ENCODE measurements at places on chromosomes 4 and X. TPM values are rescaled to one million over a fixed set of nuclear protein-coding genes. Genes with fewer than 3 reads are reported as not detected.

DNA sequence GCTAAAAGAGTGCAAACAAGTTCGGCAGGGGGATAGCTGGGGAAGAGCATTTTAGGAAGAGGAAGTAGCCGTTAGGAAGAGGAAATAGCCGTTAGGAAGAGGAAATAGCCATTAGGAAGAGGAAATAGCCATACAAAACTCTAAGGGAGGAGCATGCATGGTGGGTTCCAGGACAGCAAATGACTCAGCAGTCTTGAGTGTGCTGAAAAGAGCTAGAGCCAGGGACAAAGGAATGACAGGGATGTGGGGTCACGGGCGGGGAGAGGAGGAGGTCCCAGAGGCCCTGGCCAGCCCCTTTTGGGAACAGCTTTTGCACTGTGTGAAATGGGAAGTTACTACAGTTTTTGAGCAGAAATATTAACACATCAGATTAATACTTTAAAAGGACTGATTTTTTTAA, 882.6 kb downstream of the TRIML1 start:
- DNase-seq, result no peak

The GRPR gene
- not detected for total RNA-seq

- no peak for DNase-seq
These were observed 47.9 kb downstream of the COX18 start for GRCh38 chr4:73021634-73022033.

The COL4A5 gene
- 56.9 TPM for total RNA-seq

DNA sequence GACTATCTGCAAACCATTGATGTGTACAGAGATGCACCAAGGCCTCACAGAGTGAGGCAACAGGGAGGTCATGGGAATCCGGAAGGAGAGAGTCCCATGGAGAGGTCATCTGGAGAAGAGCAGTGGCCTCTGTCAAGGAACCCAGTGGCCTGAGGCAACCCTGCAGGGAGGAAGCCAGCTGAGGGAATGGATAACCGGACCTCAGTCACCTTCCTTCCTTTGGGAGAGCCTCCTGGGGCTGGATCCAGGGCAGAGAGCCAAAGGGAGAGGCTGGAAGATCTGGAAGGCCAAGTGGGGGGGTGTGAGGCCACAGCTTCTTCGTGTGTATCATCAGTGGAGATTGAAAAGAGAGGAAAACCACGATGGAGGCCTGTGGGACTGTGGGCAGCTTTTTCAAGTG, 24.3 kb upstream of the CD38 start:
- DNase-seq, result no peak

GRCh38 chrX:22357621-22358020, 84.9 kb downstream of the CBLL2 start:
- DNase-seq, result no peak

The HS3ST1 gene
- total RNA-seq, result 0.26 TPM

The FAM236A gene
- total RNA-seq, result not detected

The H2BW2 gene
- total RNA-seq, result not detected

The DDIT4L gene
- 0.39 TPM for total RNA-seq

DNA sequence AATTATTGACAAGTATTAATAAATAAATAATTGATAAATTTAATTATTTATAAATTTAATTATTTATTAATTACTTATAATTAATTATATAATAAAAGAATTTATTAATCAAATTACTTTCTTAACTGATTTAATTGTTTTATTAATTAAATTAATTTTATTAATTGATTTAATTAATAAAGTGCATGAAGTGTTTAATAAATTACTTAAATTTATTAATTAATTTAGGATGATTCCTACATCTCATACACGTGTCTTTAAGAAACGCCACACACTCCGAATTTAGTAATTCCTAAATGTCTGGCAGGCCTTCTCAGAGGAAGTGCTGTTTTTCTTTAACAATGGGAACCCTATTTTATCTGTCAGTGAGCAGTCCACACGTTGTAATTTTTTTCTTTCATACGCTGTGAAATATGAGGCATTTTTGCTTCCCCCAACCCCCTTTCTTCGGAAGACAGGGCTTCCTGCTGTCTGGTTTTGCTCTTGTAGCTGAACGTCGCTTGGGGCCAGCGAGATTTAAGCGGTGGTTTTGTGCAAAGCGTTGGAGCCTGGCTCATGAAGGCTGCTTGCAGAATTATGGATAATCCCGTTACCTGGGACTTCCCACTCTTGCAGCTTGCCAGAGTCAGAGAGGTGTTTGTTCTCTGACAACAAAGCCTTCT, 46.8 kb downstream of the CRLF2 start:
- DNase-seq, result peak; percentile 78

The FAM13A gene
- total RNA-seq, result 80.3 TPM

GRCh38 chrX:73963682-73964081, 340.3 kb upstream of the ZCCHC13 start:
- no peak for DNase-seq

The GPRIN3 gene
- total RNA-seq, result 1.4 TPM

GRCh38 chr4:173124209-173124865, 44.3 kb upstream of the GALNT7 start:
- no peak for DNase-seq

The MAGEE2 gene
- total RNA-seq, result 0.52 TPM

The RASL11B gene
- 1.6 TPM for total RNA-seq

DNA sequence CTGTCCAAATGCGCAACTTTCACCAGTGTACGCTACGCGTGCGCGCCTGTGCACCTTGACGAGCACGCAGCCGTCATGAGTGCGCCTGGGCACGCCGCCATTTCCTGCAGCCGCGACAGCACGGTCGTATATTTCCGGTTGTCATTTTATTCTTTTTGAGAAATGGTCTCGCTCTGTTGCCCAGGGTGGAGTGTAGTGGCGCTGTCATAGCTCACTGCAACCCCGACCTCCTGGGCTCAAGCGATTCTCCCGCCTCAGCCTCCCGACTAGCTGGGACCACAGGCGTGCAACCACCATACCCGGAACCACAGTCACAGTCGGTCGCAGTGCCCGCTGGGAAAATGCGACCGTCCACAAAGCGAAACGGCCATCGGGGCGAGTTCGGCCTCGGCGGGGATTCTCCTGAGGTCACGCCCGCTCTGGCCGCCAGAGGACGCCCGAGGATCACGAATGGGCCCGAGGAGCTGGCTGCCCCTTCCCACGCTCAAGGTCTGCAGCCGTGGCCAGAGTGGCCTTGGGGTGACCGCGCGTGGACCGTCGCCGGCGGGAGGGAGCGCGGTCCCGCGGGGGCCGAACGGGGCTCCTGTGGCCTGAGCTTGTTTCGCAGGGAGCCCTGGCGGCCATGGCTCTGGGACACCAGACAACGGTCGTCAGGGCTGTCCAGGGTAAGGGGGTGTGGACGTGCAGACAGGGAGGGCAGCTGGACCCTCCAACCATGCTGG, 23.7 kb upstream of the PNMA3 start:
- DNase-seq, result peak; percentile 83

- no peak for DNase-seq
These were observed 15.7 kb downstream of the SOD3 start for GRCh38 chr4:24810871-24811631.

GRCh38 chr4:75653845-75654503, 19.2 kb downstream of the G3BP2 start:
- no peak for DNase-seq

DNA sequence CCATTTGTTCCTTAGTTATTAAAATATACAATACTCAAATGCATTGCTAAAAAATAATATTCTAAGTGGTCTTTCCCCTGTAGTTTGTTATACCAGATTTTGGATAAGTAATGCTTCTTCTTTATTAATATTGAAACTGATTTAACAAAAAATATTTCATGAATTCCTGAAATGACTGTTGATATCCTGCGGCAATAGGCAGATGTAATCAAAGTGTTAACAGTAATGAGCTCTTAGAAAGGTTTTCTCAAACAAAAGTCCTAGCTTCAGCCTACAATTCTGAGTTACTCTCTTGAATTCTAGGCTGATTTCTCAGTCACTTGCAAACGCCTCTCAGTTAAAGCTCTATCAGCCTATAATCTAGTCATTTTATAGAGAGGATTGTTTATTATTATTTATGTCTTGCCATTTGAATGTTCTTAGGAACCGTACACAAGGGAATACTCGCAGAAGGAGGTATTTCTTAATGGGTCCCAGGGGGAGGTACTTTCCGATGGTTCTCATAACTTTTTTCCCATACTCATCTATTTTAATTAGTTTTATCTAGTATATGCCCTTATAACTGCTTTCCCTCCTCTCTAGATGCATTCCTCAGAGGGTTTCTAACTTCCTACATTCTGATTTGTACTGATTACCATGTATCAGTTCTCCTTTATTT, 96.8 kb downstream of the FNIP2 start:
- no peak for DNase-seq

DNA sequence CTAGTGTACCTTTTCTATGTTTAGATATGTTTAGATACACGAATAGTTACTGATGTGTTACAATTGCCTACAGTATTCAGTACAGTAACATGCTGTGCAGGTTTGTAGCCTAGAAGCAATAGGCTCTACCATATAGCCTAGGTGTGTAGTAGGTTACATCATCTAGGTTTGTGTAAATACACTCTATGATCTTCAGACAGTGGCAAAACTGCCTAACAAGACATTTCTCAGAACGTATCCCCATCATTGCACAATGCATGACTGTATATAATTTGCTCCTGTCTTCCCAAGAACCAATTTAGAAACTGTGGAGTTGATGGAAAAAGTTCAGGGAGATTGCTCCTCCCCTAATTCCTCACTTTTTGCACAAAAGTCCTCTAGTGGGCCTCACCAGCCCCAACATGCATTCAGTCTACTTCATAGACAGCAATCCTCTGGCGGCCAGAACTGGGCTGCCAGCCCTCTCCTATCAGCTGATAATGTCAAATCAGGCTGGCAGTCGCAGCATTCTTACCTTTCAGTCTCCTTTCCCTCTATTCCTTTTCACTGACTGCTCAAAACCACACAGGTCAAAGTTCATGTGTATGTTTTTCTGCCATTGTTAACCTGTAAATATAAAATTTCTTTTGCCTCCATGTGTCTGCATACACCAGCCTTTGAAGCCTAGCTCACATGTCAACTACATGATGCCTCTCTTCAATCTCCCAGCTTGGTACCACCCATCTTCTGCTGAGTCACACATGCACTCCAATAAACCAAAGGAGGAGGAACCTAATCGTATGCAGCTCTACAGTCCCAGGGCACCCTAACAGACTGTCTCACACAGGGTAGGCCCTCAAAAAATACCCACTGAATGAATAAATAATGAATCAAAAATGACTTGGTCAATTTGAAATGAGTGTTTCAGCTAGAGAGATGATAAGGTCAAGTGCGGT, 32.0 kb downstream of the BCLAF3 start:
- DNase-seq, result no peak

GRCh38 chr4:96146686-96147085, 306.8 kb downstream of the PDHA2 start:
- DNase-seq, result no peak

The SYP gene
- not detected for total RNA-seq

The ATOH1 gene
- not detected for total RNA-seq

DNA sequence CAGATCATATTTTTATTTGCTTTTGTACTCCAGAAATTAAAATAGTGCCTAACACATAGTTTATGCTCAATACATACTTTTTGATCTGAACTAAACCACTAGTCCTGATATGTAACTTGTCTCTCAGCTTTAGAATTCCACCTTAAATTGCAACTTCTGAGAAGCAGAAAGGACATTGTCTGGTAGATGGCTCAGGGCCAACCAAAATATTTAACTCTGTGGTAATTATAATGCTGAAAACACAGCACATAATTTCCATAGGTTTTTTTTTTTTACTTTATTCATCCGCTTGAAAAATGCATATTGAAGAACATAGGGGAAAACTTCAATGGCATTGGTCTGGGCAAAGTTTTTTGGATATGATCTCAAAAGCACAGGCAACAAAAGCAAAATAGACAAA, 59.3 kb downstream of the AREG start:
- DNase-seq, result no peak

The ADGRA3 gene
- total RNA-seq, result 17.7 TPM

- DNase-seq, result no peak
These were observed 62.1 kb downstream of the USO1 start for GRCh38 chr4:75786526-75786925.

The SSX3 gene
- total RNA-seq, result not detected

DNA sequence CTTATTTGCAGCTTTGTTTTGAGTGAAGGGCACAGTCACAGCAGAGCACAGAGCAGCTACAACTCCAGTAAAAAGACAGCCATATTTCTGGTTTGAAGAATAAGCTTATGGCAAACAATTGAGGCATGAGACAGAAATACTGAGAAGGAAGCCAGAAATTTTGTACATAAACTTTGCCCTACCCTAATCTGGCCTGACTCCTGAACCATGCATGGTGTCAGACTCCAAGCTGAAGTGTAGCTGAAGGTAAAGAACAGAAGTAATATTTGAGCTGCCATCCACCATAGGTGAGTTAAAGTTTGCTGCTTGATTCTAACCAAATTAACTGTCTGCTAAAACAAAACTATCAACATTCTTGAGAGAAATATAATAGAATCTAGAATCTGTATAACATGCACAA, 24.5 kb upstream of the TMEM192 start:
- no peak for DNase-seq

DNA sequence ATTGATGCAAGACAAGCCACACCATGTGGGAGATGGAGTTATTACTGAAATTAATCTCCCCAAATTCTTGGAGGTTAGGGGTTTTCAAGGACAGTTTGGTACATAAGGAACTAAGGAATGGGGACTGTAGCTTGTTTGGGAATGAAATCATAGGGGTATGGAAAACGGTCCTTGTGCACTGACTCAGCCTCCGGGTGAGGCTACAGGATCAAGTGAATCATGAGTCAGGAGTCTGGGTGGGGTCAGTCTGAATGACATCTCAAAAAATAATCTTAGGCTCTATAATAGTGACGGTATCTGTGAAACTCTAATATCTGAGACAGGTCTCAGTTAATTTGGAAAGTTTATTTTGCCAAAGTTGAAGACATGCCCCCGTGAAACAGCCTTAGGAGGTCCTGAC, 128.5 kb upstream of the CYSLTR1 start:
- DNase-seq, result no peak

The PAGE2B gene
- not detected for total RNA-seq
